HS-5 (cell line): ENCODE measurements at places on chromosomes 4 and X.

DNA sequence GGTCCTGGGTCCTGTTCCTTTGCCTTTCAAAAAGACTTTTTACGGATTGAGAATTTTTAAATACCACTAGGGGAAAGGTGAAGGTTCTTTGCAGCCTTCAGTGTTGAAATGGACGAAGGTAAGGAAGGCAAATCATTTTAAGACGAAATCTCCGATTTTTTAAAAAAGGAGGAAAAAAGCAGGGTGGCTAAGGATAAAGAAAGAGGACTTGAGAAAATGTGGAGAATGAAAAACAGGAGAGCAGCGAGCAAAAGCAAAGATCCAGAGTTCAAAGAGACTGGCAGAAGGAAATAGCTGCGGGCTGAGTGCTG is 314 bp downstream of the EPHA5 start:
- DNase-seq: peak; percentile 15

- DNase-seq: no peak
Measured at GRCh38 chrX:123962006-123962467, 531 bp downstream of the STAG2 start.

- no peak for DNase-seq
Measured at GRCh38 chrX:37946197-37946596, 60.2 kb upstream of the SYTL5 start.

GRCh38 chr4:1535926-1536578 is 129.8 kb upstream of the NKX1-1 start:
- no peak for DNase-seq

GRCh38 chr4:3871181-3871852 is 105.1 kb downstream of the ADRA2C start:
- no peak for DNase-seq

- no peak for DNase-seq
Measured at GRCh38 chrX:72084114-72084513, 47.6 kb downstream of the RTL5 start.

GRCh38 chr4:8378101-8378724 is 62.3 kb downstream of the ACOX3 start:
- no peak for DNase-seq
